NCI-H1436 treated with DMSO at 0.1 percent for 48 hours (cell line): ENCODE measurements at places on chromosomes 3 and 15.

DNA sequence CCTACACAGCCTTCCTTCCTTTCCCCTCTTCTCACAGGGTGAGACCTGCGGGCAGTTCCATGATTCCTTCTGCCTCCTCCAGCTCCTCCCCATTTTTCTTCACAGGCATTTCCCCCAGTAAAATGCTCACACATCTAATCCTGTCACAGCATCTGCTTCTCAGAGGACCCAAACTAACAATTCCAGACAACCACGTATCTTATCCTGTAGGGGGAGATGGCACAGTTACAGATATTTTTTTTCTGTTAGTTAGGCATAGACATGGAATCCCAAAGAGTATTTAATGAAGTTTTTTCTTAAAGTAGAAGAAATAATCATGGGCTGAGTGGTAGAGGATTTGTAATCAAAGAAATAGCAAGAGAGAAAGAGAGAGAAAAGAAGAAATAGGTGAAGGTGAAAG lies 373.1 kb upstream of the ADAMTS9 start:
- DNase-seq, result no peak

- DNase-seq, result no peak
Measured at GRCh38 chr3:128493570-128494366, 767 bp upstream of the GATA2 start.

GRCh38 chr3:8996216-8996615 lies 32.9 kb upstream of the RAD18 start:
- DNase-seq, result no peak

- no peak for DNase-seq
Measured at GRCh38 chr3:11201251-11202019, 47.1 kb downstream of the HRH1 start.

GRCh38 chr15:38748710-38749109 lies 184.1 kb upstream of the RASGRP1 start:
- DNase-seq, result no peak

DNA sequence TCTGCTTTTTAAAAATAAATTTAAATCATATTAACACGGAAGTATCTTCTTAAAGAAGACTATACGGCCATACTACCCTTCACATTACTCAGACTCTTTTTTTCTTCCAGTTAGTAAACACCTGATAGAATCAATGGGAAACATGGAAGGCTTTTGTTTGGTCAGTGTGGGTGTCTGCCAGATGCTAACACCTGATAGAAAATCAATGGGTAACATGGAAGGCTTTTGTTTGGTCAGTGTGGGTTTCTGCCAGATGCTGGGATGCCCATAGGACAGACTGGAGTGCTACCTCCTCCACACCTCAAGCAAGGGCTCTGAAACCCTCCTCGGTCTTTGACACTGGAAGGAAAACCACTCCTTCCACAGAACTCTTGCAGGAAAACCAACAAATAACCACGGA lies 29.2 kb downstream of the HACL1 start:
- no peak for DNase-seq
